Fibroblast of mammary gland (primary cell): ENCODE measurements at places on chromosomes 11 and 22.
A peak's percentile ranks its signal among the peaks of the same experiment; 100 is the strongest.

DNA sequence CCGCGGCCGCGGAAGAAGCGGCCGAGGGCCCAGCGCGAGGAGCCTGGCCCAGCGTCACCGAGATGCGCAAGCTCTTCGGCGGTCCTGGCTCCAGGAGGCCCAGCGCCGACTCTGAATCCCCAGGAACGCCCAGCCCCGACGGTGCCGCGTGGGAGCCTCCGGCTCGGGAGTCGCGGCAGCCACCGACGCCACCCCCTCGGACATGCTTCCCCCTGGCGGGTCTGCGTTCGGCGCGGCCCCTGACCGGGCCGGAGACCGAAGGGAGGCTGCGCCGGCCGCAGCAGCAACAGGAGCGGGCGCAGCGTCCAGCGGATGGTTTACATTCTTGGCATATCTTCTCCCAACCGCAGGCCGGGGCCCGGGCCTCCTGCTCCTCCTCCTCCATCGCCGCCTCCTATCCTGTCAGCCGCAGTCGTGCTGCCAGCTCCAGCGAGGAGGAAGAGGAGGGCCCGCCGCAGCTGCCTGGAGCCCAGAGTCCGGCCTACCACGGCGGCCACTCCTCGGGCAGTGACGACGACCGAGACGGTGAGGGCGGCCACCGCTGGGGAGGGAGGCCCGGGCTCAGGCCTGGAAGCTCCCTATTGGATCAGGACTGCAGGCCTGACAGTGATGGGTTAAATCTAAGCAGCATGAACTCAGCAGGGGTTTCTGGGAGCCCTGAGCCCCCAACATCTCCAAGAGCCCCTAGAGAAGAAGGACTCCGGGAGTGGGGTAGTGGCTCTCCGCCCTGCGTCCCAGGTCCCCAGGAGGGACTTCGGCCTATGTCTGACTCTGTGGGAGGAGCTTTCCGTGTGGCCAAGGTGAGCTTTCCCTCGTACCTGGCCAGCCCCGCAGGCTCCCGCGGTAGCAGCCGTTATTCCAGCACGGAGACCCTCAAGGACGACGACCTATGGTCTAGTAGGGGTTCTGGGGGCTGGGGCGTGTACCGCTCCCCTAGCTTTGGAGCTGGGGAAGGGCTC lies 1.2 kb downstream of the ARHGEF17 start:
- DNase-seq, result peak; percentile 92

DNA sequence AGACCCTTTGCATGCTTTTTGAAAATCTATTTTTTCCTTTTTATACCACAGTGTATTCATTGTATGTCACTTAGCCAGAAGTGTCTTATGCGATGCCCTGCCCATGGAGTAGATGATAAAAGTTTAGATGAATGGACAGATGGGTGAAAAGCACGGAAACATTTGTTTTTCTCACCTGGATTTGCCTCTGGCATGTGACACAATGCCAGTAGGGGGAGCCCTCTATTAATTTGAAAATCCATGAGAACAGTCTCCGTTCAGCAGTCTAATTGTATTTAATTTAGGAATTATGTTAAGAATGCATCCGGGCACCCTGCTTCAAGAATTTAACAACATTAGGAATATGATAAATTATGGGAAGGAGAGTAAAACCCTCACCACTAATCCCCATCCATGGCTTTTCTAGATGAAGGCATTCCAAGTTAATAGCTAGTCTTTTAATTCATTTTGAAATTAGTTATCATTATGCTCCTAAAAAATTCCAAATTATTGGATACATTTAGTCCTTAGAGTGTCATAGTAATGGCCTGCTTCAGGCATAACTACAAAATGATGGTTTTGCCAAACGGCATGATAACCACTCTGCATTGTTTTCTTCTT lies 55.3 kb upstream of the ALKBH3 start:
- peak; percentile 46 for DNase-seq

GRCh38 chr11:37280200-37280599 lies 682.2 kb upstream of the RAG2 start:
- DNase-seq, result no peak

DNA sequence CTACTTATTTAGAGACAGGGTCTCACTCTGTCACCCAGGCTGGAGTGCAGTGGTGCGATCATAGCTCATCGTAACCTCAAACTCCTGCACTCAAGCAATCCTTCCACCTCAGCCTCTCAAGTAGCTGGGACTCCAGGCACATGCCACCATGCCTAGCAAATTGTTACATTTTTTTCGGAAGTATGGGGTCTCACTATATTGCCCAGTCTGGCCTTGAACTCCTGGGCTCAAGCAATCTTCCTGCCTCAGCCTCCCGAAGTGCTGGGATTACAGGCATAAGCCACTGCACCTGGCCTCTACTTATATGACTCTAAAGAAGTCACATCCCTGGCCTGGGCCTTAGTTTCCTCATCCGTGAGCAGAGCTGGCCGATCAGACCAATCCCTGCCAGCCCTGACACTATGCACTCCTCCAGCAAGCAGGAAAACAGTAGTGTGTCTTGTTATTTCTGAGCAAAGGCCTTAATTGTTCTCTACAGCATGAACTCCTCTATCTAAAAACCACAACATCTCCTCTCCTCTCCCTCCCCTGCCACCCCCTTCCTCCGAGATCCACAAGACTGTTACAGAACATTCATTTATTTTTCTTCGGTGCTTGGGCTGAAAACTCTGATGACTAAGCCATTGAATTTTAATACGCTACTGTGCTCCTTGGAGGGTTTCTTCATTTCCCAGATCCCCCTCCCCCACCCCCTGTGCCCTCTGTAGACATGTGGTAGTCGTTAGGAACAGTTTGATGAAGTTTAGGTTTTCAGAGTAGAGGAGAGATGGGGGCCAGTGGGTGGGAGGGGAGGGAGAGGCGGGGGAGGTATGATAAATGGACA lies 91.5 kb downstream of the ABTB2 start:
- DNase-seq, result peak; percentile 96

- no peak for DNase-seq
These were observed 101.7 kb upstream of the CD82 start for GRCh38 chr11:44463751-44464150.

DNA sequence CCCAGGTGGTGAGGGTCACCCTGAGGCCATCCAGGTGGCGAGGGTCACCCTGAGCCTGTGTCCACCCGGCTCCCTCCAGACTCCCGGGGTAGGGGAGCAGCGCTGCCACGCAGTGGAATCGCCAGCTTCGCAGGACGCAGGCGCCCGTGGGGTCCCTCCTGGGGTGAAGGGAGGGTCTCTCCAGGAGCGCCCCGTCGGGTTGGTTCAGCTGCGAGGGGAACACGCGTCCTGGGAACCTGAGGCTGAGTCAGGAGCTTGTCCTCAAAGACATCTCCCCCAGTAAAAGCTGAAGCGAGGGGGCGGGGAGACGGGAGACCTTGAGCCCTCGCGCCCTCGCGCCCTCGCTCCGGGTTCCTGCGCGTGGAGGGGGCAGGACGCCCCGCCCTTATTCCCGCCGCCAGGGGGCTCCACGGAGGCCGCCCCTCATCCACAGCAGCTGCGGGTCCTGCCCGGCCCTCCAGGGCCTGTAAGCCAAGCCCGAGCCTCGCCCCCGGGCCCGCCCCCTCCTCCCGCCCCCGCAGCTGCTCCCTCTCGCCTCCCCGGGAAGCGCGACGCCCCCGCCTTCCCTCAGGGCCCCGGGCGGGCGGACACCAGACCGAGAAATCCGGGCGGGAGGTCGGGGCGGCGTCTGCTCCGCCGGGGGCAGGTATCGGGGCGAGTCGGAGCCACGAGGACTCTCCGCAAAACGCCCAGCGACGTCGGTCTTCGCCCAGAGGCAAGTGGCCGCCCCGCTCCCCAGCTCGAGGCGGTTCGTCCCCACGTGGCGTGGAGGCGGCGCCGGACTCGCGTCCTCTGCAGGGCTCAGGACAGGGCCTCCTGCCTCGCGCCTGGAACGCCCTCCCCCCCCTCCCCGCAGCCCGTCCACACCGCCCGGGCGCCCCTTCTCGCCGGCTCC lies 22.8 kb downstream of the PIM3 start:
- DNase-seq, result no peak

DNA sequence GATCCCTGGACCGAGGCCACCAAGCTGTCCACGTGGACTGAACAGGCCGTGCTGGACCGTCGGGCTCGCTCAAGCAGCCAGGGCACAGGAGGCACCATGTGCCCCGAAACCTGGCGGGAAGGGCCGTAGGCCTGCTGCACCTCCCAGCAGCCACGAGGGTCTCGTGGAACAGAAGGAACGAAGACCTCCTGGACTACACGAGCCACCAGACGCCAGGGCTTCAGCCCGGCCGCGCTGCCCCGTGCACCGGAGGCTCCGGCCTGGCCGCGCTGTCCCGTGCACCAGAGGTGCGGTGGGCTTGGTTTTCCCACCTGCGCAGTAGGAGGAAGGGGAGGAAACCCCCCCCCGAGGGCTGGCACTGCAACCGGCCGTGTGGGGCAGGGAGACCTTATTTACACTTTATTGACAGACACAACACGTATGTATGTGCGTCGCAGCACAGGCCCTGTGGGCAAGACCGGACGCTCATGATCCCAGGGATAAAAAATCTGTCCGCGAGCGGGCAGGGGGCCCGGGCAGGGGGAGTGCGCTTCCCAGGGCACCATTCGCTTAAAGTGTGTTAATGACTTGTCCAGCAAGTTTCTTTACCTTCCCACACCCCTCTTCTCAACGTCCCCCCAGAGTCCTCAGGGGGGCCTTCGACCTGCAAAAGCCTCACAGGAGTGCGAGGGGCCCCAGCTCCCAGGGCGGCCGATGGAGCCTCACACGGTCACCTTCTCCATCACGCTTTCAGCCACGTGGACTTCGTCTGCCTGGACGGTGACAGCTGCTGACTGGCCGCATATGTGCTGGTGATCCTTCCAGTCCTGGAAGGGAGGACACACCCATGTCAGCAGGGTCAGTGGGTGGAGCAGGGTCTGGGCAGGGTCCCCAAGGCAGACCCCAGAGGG lies 7.0 kb downstream of the DRD4 start:
- no peak for DNase-seq

- DNase-seq, result no peak
These were observed 35.0 kb downstream of the PPFIBP2 start for GRCh38 chr11:7548659-7549274.

GRCh38 chr11:128523641-128524040 lies 63.7 kb downstream of the ETS1 start:
- peak; percentile 96 for DNase-seq

- no peak for DNase-seq
These were observed 7.9 kb downstream of the PPIL2 start for GRCh38 chr22:21673534-21674321.

DNA sequence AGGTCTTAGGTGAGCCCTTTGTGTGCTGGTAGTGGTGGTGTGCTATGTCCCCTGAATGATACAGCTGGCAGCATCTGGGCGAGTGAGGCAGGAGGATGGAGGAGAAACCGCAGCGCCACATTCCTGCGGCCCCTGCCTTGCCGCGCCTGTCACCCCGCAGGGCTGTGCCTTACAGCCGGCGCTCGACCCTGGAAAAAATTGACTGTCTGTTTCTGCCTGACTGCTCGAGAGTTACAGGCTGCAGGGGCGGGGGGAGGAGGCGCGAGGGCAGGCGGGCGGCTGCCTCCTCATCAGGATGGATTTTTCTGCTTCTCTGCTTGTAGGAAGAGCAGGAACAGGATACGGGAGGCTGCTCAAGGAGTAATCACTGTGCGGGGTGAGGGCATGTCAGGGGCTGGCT lies 443.4 kb downstream of the MIAT start:
- DNase-seq, result no peak

- DNase-seq, result no peak
These were observed 3.6 kb downstream of the CLCF1 start for GRCh38 chr11:67369801-67370284.

- no peak for DNase-seq
These were observed 27.7 kb upstream of the RRM1 start for GRCh38 chr11:4066910-4067309.

- no peak for DNase-seq
These were observed 35.9 kb downstream of the KIAA0930 start for GRCh38 chr22:45204819-45205218.

DNA sequence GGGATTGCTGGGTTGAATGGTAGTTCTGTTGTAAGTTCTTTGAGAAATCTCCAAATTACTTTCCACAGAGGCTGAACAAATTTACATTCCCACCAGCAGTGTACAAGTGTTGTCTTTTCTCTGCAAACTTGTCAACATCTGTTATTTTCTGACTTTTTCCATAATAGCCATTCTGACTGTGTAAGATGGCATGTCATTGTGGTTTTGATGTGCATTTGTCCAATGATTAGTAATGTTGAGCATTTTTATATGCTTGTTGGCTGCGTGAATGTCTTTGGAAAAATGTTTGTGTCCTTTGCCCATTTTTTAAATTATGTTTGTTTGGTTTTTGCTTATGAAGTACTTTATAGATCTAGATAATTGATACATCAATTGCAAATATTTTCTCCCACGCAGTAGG lies 1025.0 kb downstream of the JRKL start:
- DNase-seq, result no peak

DNA sequence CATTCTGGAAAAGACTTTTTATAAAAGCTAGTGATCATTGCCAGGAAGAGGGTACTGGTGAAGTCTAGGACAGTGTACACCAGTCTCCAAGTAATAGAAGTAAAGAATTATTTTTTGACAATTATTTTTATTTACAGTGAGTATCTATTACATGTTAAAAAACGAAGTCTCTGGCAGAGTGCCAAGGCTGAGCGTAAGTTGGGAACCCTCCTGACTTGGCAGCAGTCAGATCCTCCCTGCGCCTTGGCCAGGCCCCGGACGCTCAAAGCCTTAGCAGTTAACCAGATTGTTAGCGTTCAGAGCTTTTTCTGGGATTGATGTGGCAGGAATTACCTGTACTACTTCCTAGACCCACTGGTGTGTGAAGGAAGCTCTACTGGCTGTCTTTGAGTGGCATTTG lies 38.1 kb upstream of the CTTN start:
- DNase-seq, result no peak

- DNase-seq, result peak; percentile 11
These were observed 440.3 kb downstream of the ETS1 start for GRCh38 chr11:128146926-128147605.

DNA sequence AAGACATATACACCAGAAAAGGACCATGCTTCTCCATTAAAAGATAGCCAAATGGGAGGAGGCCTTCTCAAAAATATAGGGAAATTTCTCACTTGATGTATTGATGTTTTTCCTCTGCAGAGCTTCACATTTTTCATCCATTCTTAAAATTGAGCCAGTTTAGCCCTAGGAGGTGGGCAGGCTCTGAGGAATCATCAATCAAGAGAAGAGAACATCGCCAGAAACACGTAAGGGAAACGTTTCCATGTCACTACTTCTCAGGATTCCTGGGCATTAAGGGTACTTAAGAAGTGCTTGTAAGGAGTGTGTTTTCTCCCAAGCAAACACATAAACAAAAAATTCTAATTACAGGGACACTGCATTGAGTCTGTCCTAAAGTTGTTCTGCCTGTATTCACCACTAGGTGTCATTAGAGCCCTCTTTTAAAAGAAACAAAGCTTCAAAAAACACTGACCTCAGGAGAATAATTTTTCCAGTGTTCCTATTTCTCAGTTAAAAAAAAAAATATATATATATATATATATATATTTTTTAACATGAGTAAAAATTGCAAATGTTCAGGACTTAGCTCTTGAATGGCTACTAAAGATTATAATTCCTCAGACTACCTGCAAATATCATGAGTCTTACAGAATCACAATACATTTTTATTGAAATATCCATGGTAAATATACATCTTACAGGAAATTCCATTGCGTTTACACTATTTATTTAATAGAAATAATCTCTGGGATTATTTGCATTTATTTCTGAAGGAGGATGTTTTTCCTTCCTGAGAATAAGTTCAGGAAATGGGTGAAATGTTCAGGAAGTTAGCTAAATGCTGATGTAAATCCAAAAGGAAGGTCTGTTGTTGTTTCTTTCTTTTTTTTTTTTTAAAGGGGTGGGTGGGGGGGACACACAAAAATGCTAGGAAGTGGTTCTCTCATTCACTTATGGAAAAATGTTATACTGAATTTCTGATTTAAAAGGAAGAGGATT lies 16.0 kb downstream of the FZD4 start:
- DNase-seq, result peak; percentile 74
